ENCODE measurements at places on chromosomes 3 and 15.

- no peak for DNase-seq
Observed at GRCh38 chr3:71101626-71102025, 481.9 kb downstream of the FOXP1 start.

GRCh38 chr3:13262493-13263211 is 157.5 kb downstream of the NUP210 start:
- DNase-seq: no peak

GRCh38 chr15:53193149-53193548 is 403.0 kb upstream of the ONECUT1 start:
- no peak for DNase-seq

DNA sequence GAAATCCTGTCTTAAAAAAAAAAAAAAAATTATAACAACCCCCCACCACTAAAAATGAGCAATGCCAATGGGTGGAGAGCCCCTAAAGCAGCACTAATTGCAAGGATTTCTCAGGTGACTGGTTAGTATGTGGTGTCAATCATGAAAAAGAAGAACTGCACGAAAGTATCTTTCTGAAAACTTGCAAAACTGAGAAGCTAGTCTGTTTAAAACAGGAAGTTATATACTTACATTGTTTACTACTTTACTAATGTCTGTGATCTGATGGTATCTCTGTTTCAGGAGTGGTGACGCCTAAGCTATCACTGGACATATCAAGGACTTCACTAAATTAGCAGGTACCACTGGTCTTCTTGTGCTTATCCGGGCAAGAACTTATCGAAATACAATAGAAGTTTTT is at the start of gene CCR3:
CCR3 (plus strand) TSS at position 341 of the 400 bp plus-strand sequence. CDS start 22,699 bp downstream, outside the sequence.
- DNase-seq: no peak

DNA sequence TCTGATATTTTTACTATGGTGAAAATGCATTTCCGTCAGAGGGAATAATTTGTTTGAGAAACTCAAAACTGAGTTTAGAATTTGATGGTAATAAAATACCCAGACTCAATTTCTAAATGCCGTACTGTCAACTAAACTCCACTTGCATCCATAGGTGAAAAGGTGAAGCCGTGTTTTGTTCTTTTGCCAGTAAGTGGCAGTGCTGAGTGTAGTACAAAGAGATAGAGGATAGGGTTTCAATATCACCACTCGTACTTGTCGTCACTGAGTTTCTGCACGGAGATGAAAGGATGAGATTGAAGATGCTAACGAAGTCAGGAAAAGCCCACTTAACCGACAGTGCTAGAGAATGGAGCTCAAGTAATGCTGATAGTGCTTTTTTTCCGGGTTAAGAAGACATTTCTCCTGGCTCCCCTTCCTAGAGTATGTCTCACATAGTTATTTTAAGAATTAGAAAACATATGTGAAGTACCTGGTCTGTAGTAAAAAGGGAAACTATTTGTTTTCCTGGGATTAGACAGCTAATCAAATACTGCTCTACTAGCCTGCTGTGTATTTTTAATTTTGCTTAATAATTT is 345.1 kb downstream of the IL5RA start:
- no peak for DNase-seq

DNA sequence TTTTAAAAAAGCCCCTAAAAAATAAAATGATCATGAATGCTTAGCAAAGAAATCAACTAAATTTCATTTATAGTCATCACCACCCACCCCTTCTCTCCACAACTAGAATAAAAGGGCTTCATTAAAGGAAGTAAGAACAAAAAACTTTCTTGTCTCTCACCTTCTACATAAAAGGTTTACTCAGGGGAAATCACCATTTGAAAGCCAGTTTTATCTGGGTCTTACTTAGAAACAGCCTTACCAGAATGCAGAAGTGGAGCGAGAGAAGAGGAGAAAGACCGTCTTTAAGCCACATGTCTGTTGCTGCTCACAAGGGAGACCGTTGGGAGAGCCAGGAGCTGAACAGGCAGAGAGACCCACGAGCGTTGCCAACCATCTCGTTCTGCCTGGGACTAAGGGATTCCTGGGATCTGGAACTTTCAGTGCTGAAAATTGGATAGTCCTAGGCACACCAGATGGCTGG is 350.1 kb upstream of the PROK2 start:
- no peak for DNase-seq

DNA sequence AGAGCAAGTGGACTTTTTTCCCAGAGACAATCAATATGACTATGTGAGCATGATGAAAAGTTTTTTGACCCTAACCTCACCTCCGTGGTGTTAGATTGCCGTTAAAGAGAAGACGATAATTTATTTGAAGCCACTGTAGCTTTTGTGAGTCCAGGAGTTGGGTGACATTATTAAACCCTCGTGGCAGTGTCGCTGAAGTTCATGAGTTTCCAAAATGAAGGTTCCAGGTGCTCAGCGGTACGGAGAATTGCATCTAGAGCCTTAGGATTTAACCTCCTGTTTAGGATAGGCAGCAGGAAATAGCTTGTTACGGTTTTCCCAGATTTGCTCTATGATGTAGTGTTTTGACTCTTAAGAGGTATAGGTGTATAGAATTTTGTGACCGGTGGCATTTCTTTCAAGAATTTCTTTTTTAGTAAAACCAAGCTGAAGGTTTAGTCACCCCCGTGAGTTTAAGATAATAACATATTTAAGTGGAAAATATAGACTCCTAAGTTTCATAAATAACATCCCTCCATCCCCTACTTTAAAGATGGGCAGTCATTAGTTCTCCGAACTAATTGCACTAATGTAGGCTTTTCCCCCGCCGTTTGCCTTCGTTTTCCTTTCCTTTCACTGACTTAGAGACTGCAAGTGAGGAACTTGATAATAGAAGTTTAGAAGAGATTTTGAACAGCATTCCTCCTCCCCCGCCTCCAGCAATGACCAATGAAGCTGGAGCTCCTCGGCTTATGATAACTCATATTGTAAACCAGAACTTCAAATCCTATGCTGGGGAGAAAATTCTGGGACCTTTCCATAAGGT is 2.0 kb downstream of the SMC4 start:
- no peak for DNase-seq

GRCh38 chr3:124315215-124316033 is 323.5 kb upstream of the ROPN1 start:
- DNase-seq: no peak

DNA sequence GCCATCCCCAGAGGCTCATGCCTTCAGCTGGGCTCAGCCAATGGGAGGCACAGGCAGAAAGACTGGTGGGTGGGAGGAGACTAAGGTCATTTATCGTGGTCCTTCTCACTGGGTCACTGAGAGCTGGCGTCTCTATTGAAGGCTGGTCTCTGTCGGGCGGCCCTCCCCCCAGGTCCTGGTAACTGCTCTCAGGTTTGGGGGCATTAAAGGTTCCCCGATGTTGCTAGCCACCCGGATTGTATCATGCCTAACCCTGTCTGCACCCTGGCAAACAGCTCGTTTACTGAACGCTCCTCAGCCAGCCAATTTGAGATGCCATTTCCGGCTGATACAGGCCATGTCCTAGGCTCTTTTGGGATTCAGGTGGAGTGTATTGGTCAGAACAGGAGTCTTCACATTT is 10.5 kb downstream of the SELENOS start:
- no peak for DNase-seq

Measured in activated effector memory CD4-positive, alpha-beta T cell treated with anti-CD3 and anti-CD28 coated beads, Interleukin-2, amount 50 U/mL, for 16 hours (primary cell).